GDM1 (cell line): ENCODE measurements at places on chromosomes 3 and 15.

DNA sequence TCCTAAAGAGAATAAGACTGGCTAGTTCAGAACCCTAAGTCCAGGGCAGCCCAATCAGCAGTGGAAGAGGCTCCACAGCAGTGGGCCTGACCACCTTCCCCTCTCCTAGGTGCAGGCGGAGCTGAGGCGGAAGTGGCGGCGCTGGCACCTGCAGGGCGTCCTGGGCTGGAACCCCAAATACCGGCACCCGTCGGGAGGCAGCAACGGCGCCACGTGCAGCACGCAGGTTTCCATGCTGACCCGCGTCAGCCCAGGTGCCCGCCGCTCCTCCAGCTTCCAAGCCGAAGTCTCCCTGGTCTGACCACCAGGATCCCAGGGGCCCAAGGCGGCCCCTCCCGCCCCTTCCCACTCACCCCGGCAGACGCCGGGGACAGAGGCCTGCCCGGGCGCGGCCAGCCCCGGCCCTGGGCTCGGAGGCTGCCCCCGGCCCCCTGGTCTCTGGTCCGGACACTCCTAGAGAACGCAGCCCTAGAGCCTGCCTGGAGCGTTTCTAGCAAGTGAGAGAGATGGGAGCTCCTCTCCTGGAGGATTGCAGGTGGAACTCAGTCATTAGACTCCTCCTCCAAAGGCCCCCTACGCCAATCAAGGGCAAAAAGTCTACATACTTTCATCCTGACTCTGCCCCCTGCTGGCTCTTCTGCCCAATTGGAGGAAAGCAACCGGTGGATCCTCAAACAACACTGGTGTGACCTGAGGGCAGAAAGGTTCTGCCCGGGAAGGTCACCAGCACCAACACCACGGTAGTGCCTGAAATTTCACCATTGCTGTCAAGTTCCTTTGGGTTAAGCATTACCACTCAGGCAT, 33.7 kb downstream of the VIPR1 start:
- DNase-seq, result peak; percentile 38

GRCh38 chr3:124653797-124654469, 76.3 kb upstream of the UMPS start:
- DNase-seq, result peak; percentile 93

GRCh38 chr15:46696281-46696680, 1021.0 kb upstream of the SEMA6D start:
- DNase-seq, result no peak

DNA sequence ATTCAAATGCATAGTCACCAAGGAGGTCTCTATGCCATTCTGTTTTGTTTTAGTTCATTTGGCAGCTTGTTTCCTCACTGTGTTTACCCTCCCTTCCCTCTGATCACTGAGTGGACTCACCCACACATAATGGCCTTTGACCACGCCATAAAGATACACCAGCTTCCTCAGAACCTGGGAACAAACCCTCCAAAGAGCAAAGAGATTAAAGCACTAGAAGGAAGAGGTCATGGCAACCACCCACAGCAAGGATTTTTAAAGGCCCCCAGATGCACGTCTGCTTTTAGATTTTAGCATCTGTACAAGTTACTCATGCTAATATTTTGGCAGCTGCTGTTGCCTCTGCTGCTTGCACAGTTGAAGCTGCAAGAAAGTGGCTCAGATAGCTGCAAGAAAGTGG, 47.9 kb upstream of the CADPS start:
- no peak for DNase-seq

DNA sequence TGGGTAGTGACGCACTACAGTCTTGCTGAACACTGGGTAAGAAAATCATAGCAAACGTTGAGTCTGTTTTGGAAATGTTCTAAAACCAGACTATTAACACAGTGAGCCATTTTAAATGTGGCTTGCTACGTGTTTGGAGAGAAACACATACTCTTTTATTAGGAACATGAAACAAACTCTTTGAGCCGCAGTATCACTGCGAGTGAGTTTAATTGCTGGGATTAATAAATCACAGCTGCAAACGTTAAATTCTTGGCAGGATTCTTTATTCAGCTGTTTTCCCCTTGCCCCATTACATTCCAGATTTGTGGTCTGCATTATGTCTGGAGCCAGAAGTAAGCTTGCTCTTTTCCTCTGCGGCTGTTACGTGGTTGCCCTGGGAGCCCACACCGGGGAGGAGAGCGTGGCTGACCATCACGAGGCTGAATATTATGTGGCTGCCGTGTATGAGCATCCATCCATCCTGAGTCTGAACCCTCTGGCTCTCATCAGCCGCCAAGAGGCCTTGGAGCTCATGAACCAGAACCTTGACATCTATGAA, 33.6 kb downstream of the BTD start:
- no peak for DNase-seq

DNA sequence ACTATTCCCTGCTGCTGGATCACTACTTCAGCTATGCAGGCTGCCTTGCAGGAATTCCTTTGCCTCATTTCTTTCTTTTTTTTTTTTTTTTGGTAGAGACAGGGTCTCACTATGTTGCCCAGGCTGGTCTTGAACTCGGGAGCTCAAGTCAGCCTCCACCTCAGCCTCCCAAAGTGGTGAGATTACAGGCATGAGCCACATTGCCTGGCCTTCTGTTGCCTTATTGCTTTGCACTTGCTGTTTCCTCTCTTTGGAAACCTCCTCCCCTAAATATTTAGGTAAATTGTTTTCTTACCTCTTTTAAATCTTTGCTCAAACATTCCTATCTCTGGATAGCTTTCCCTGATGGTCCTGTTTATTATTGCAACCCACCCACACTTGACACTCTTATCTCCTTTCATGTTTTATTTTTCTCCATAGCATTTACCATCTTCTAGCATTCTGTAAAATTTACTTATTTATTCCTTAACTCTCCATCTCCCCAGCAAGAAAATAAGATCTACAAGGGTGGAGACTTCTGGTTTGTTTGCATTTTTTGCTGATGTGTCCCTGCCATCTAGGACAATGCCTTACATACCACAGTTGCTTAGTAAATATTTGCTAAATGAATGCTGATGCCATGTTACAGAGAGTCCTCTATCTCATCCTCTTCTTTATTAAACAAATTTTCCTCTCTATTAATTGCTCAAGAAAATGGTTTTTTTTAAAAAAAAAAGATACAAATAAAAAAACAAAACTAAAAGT, 134.8 kb downstream of the P2RY1 start:
- DNase-seq, result no peak

DNA sequence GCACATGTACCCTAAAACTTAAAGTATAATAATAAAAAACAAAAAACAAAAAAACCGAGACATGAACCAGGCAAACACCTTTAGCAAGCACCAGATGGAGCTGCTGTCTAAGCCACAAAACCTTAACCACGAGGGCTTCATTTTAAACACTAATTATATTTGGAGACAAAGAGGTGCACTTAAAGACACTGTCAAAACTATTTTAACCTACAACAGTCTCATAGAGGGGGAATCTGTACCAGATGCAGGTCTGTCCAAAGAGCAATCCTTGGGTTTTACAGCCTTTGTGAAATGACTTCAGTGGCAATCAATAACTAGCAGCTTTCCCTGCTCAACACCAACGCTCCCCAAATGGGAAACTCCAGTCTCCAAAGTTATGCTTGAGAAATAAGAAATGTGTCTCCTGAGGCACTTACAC, 115.7 kb upstream of the TSPAN3 start:
- peak; percentile 19 for DNase-seq

GRCh38 chr3:47475029-47475569, 642 bp downstream of the SCAP start:
- DNase-seq, result no peak

GRCh38 chr3:88758676-88759075, 348.7 kb upstream of the EPHA3 start:
- no peak for DNase-seq

DNA sequence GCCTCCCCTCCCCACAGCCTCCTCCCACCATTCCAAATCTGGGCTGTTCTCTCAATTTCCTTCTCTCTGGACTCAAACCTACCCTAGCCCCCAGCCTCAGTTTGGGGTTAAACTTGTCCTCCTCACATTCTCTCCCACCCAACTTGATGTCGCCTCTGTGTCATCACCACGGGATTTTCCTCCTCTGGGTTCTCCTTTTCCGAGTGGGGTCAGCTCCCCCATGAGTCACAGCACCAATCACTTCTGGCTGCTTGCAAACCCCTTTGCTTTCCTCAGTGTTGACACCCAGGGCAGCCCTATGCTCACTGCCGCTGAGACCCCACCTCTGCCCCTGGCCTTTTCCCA, 451 bp downstream of the CCR5AS start:
- DNase-seq, result no peak

DNA sequence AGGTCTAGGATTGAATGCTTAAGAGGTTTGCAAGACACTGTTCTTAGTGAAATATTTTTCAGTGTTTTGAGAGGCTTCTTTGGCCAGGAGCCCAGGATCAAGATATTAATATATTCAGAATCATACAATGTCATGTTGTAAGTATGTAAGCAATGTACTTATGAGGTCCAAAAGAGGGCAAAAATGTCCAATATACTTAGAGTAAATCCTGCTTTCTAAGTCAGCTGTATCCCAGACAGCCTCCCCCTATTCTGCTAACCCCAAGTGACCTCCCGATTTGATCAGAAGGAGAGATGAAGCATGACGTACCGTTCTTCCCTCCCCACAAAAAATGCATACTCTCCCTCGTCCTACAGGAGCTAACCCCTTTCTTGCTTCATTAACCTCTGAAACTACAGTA, 70.9 kb downstream of the CHAC1 start:
- DNase-seq, result no peak

DNA sequence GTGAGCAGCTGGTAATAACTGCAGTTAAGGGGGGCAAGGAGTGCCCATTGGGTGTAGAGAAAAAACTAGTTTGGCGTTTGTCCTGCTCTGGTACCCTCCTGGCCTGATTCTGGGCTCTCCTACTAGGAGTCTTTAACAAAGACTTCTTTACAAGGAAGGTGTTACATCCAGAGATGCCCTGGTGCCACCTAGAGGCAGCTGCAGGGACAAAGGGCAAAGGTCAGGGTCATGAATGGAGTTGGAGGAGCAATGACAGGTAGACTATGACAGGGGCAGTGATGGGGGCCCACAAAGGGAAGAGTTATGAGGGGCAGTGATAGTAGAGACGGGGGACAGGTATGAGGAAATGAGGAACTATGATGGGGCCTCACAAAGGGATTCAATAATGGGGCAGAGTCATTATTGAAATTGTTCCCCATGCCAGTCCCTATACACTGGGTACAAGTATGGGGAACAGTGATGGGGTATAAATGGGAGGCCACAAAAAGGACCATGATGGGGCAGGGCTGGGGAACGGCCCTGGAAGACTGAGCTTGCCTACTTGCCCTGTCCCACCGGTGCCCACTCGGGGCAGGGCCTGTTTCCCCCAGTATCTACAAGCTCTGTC, 7.9 kb downstream of the CCDC71 start:
- no peak for DNase-seq

GRCh38 chr15:76006136-76006778, 6.0 kb downstream of the NRG4 start:
- no peak for DNase-seq

DNA sequence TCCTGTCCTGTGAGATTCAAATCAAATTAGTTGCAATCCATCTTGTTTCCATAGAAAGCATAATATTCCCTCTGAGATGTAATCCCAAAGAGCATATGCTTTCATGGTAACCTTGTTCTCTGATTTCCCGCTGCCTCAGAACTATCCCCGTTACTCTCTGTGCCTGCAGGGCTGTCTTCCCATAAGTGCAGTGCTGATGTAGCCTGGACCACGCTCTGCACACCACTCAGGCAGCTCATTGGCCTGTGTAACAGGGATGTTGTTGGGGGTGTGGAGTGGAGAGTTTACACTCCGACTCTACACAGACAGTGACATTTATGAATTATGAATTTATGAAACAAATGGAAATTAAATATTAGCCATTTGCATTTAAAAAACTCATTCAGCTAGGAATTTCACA, 33.6 kb upstream of the CNTN3 start:
- DNase-seq, result no peak

DNA sequence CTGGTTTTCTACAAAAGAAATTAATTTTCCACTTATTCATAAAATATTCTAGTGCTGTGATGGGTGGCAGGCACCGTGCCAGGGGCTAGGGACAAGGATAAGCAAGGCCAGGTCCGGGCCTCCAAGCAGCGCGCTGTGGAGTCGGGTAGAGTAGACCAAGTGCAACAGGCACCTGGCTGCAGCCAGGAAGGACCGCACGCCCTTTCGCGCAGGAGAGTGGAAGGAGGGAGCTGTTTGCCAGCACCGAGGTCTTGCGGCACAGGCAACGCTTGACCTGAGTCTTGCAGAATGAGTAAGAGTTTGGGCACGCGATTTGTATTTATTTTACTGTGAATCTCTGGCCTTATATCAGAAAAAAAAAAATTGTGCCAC, at the start of gene CASR:
CASR (plus strand) TSS at position 148 of the 372 bp plus-strand sequence. CDS start 70,522 bp downstream, outside the sequence.
- DNase-seq, result no peak

DNA sequence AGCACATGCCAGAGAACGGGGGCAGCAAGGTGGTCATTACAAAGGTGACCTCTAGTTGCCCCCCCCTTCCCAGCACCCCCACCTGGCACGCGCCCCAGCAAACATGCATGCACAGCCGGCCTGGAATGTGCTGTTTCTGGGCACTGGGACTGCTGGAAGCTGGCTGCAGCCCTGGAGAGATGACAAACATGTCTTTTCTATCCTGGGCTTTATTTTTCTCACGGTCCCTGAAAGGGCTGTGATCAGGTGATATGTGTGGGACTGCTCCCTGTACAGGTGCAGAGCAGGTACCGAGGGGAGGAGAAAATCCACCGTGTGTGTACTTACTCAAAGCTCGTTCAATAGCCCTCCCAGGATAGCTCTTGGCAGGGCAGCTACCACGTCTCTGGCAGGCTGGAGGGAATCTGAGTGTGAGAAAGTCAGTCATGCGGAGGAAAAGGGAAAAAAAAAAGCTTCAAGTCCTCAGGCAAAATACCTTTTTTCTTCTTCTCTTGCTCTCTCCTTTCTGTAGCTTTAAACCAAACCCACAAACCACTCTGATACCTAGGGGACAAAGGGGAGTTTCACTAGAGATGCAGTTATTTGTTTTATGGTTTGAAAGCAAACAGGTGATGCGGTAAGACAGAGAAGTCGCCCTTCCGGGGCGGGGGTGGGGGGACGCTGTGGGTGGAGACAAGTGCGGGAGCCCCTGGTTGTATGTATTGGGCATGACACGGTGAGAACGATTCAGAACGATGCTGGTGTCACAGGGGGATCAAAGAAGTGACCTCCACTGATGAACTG, 5.0 kb upstream of the HES1 start:
- DNase-seq, result no peak

DNA sequence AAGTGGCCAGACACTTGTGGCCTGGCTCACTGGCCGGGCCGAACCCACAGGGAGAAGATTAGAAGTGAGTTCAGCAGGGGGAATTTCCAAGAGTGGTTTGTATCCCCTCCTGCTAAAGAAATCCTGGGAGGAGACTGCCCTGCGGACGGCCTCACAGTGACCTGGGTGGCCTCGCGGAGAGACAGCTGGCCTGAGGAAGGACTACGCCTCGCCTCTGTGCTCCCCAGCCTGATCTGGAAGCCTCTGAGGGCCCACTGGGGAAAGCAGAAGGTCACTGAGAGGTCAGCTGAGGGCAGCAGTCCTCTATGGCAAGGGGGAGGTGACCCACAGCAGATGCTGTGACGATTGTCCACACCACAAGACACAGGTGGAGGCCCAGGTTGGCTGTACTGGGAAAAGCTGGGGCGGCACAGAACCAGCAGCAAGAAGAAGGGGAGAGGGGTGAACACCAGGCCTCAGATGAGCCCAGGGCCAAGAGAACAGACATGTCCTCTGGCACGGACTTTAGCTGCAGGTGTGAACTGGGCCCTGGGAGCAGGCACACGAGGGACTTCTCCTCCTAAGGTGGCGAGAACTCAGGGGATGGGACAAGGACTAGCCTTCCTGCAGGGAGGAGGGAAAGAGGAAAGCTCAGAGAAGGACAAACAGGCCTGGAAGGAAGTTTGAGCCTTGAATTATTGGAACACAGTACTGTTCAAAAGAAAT, 37.2 kb upstream of the DLG1 start:
- no peak for DNase-seq
